Central memory CD4-positive, alpha-beta T cell (primary cell): ENCODE measurements at places on chromosomes 12 and 14.
A peak's percentile ranks its signal among the peaks of the same experiment; 100 is the strongest.

DNA sequence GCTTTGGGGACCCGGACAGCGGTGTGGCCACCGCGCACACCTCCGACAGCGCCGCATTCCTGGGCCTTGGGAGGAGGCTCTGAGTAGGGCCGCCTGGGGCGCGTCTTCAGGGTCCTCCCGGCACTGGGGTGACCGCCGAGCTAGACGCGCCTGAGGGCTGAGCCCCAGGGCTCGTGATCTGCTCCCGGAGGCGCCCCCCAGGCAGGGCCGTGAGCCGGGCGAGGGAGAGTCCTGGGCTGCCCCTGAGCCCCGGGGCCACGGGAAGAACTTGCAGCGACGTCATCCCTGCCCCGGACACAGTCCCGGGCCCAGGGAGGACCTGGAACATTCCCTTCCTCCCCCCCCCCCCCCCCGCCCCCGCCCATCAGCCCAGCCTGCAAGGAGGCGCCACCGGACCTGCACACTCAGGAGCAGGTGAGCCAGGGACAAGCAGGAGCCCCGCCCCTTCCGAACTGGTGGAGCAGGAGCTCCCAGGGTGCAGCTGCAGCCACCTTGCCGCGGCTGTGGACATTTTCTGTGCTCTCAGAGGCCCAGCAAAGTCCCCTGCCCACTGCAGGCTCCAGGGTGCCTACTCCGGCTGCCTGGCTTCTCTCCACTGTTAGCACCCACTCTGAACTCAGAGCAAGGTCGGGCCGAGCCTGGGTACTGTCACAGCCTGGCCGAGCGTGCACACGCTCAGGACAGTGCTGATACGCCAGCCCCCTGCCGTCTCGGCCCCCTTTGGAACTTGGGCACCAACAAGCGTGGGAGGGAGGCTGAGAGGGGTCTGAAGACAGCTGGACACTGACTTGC, 50.7 kb downstream of the A2M start:
- no peak for DNase-seq

DNA sequence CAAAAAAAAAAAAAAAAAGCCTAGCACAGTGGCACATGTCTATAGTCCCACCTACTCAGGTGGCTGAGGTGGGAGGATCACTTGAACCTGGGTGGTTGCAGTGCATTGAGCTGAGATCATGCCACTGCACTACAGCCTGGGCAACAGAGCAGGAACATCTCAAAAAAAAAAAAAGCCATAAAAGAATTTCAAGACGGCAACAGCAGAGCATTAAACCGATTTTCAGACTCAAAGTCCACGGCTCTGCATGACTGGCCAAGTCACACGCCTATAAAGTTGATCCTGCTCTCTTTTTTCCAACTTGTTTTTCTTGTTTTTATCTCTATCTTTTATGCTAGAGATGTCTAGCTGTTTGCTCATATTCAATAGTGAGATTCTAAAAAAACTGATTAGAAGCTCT, 45.3 kb downstream of the FBXO34 start:
- no peak for DNase-seq

- DNase-seq: no peak
Observed at GRCh38 chr12:69913526-69913925, 88.5 kb downstream of the MYRFL start.

DNA sequence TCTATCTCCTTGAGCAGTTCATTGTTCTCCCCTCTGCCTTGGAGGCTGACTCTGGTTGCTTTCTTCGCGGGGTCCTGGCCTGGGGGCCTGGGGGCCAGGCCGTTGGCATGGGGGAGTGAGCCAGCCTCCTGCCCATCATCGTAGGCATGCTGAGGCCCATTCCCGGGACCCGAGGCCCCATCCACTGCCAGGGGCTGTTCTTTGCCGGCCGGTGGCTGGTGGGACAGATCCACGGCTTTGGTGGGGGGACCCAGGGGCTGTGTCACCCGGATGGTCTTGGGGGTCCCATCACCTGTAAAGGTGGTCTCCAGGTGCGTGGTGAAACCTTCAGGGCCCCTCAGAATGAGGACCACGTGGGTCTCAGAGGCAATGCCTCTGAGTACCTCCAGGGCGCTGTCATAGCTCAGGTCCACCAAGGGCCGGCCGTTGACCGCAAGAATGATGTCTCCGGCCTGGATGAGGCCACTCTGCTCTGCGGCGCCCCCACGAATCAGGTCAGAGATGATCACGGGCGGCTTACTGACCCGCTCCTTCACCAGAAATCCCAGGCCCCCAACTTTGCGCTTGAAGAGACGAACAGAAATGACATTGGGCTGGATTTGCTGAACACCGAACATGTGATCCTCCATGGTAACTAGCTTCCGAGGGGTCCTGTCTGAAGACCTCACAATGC, 30.8 kb downstream of the NOS1 start:
- DNase-seq: no peak

DNA sequence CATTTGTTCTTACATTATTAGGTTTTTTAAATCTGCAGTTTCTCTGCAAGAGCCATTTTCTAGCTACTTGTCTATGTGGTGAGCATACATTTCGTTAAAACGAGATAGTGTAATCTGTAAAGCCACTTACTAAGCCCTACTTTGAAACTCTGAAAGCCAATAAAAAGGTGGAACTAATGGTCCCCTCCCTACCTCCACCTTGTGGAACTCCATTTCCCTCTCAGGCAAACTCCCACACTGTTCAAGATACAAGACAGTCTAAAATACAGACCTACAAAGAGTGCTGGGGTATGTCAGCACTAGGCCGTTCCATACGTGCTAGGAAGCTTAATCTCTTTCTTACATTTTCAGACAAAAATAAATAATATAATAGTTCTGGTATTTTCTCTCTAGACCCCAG, 74.1 kb downstream of the DUSP6 start:
- no peak for DNase-seq

- DNase-seq: no peak
Observed at GRCh38 chr12:64616201-64616600, 5.9 kb downstream of the RASSF3 start.

DNA sequence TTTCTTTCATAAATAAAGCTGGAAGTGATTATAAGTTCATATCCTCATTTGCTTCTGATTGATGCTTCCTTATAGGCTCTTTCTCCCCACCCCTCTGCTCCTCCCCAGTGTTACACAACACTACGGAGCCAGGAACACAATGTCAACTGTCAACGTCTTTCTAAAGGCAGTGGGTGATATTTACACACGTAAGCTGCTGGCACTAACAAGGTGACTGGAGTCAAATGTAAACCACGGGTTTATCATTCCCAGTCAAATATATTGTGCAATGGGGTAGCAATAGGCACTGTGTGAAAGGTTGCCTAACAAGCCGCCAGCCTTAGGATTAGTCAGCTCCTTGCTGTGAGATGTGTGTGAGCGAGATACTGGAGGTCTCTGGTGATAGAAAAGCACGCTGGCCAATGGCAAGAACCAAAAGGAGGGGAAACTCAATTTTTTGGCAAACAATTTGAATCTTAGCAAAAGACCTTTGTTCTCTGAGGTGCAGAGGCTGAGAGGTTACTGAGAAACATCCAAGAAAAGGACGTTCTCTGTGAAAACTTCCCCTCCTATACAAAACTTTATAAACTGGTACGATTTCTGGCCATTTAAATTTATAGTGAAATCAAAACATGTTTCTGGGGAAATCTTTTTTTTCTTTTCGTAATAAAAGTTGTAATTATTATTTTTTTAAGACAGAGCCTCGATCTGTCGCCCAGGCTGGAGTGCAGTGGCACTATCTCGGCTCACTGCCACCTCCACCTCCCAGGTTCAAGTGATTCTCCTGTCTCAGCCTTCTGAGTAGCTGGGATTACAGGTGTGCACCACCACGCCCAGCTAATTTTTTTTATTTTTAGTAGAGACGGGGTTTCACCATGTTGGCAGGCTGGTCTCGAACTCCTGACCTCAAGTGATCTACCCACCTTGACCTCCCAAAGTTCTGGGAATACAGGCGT, 22.3 kb upstream of the HECTD1 start:
- DNase-seq: no peak

- DNase-seq: peak; percentile 92
Observed at GRCh38 chr12:105107494-105108371, at the start of gene WASHC4. WASHC4 (plus strand) TSS chr12:105107731; CDS start chr12:105107801, 70 bp downstream.

GRCh38 chr12:90216020-90216552, 507.4 kb upstream of the ATP2B1 start:
- no peak for DNase-seq
